Hematopoietic multipotent progenitor cell treated with erythropoietin and hydrocortisone succinate and interleukin-3 and kit ligand, for 8 days (in vitro differentiated cells): ENCODE measurements at places on chromosomes 11 and 22.

DNA sequence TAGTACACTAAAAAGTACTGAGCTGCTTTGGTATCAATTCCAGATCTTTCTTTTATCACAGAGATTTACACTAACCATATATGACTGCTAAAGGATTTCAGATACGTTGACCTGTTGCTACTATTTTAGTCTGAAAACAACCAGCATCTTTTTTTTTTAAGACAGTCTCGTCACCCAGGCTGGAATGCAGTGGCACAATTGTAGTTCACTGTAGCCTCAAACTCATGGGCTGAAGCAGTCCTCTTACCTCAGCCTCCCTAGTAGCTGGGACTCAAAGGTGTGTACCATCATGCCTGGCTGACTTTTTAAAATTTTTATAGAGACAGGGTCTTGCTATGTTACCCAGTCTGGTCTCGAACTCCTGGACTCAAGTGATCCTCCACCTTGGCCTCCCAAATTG lies 24.2 kb upstream of the L3MBTL2 start:
- DNase-seq: no peak

GRCh38 chr11:30540781-30541180 lies 45.4 kb downstream of the MPPED2 start:
- no peak for DNase-seq

DNA sequence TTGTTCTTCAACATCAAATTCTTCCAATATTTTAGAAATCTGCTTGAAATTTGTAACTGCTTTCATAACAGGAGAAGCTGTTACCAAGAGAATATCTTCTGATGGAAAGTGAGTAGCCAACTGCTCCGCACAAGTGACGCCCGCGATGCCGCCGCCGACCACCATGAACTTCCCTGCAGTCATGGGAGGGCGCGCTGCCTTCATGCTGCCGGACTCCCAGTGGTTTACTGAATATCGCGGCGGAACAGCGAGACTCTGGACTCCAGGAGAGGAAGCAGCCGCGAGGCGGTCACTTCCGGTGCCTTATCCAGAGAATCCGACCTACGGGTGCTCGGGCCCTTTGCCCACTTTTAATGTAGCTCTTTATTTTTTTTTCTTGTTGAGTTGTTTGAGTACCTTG lies 190.6 kb downstream of the GUCY1A2 start:
- no peak for DNase-seq

- no peak for DNase-seq
Measured at GRCh38 chr11:94154095-94154856, 25.6 kb downstream of the PANX1 start.

- no peak for DNase-seq
Measured at GRCh38 chr11:94781837-94782236, 13.7 kb downstream of the AMOTL1 start.

GRCh38 chr11:18171377-18172000 lies 1.1 kb upstream of the MRGPRX4 start:
- DNase-seq: peak; percentile 42

- DNase-seq: no peak
Measured at GRCh38 chr22:20430101-20430719, 7.4 kb downstream of the SCARF2 start.
